Putamen (tissue), 1 donor: ENCODE measurements at places on chromosomes 16 and 17.

- no peak for DNase-seq
Observed at GRCh38 chr17:29032857-29033197, 10.1 kb upstream of the PIPOX start.

DNA sequence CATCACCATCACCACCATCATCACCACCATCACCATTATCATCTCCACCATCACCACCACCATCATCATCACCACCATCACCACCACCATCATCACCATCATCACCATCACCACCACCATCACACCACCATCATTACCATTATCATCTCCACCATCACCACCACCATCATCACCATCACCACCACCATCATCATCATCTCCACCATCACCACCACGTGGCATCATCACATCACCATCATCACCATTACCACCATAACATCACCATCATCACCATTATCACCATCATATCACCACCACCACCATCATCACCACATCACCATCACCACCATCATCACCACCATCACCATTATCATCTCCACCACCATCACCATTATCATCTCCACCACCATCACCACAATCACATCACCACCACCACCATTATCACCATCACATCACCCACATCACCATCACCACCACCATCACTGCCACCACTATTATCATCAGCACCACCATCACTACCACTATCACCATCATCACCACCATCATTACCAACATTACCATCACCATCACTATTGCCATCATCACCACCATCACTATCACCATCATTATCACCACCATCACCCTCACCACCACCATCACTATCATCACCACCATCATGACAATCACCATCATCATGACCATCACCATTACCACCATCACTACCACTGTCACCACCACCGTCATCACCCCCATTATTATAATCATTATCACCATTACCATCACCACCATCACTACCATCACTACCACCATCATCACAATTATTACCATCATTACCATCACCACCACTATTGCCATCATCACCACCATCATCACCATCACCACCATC lies 99.1 kb downstream of the DNAH17 start:
- DNase-seq, result no peak

DNA sequence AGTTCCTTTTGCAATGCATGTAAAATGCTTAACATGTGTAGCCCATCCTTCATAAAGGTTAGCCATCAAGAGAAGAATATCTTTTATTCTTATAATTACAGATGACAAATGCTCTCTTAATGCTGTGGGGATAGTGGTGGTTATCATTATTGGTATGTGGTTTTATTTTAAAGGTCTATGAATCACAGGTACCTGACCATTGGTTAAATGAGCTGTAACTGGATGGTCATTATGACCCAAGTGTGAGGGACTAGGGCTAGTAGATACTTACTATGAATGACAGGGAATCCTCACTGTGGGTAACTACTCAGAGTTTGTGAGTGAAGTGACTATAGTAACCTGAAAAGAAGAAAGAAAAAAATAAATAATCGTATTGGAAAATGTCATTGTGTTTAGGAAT lies 78.8 kb downstream of the CDRT15 start:
- DNase-seq, result no peak

DNA sequence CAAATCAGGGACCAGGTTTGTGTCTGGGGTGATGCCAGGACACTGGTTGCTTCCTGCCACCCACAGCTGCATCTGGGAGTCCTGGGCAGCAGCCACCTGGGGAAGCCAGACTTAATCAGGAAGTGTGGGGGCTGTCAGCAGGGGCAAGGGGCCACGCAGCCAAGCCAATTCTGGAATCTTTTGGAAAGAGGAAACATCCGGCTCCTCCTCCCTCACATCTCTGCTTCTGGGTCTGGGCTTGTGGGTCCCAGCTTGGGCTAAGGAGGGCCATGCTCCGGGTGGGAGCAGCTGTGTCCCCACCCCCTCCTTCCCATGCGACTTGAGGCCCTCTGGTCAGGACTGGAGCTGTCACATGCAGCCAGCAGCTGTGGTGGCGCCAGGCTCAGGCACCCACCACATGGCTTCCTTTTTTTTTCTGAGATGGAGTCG lies 37.0 kb upstream of the CCDC182 start:
- DNase-seq, result no peak

- no peak for DNase-seq
Observed at GRCh38 chr16:23994615-23995014, 158.8 kb downstream of the PRKCB start.

DNA sequence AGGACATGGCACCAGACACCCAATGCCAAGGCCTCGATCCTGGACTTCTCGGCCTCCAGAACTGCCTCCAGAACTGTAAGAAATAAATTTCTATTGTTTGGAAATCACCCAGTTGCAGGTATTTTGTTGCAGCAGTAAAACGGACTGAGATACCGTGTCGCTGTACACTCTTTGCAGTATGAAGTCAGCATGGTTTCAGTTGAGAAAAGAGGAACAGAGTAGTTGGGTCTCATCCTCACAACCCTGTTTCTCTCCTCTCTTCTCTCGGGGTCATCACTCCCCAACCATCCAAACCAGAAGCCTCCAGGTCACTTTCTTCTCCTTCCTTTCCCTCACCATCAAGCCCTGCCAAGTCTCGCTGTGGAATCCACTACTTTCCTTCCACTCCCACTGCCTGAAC lies 77.8 kb downstream of the ADCY9 start:
- DNase-seq, result no peak

- no peak for DNase-seq
Observed at GRCh38 chr17:39664581-39665561, at the start of gene TCAP. Gene TCAP (plus strand): TSS chr17:39665349. CDS start chr17:39665360, 11 bp downstream.

DNA sequence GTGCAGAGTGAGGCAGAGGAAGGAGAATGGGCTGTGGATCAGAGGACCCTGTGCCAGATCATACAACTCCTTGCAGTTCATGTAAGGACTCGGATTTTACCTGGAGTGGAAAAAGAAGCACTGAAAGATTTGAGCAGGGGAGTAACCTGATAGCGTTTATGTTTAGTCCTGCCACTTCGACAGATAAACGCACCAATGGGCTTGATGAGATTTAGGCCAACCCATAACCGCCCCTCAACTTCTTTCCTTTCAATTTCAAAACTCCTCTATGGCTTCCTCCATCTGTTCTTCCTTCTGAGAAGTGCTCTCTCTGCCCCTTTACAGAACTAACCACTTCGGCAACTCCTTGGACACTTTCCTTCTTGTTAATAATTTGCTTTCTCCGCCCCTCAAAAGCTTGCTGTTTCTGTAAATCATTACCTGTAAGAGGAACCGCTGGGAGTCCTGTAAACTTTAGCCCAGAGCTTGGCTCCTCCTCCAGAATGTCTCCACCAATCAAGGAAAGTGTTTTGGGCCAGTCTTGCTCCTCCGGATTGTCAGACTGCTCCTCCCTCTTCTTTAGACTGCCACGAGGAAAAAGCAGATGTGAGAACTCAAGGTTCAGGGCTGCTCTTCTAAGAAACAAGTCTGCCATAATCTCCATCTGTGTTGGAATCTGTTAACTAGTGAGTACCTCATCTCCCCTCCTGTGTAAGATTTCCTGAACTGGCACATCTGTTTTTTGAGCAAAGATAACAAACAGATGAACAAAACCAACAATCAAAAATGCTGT lies at the start of gene ACSM3:
TSS of gene ACSM3 (plus strand) at position 554 of the 772 bp plus-strand sequence. CDS start 6,021 bp downstream, outside the sequence.
- DNase-seq, result no peak

- no peak for DNase-seq
Observed at GRCh38 chr16:27978876-27979275, 84.6 kb downstream of the GSG1L start.

- no peak for DNase-seq
Observed at GRCh38 chr17:36705874-36706731, 104.7 kb downstream of the MRM1 start.

DNA sequence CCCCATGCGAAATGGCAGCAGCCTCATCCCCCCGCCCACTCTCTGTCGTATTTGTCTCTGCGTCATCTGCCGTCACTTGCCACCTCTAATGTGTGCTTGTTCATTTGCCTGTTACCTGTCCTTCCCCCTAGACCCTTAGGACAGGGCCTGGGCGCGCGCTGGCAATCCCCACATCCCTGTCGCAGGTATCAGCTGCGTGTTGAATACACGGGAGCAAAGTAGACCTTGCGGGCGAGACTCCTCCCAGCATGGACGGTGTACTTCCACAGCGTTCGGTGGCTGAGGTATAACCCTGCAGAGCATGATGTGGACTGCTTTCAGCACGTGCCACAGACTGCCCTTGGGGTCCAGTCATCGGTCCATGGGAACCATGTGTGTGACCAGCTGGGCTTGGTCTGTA lies 170.1 kb upstream of the CHMP6 start:
- no peak for DNase-seq

GRCh38 chr17:71505200-71505599 lies 615.6 kb upstream of the SOX9 start:
- DNase-seq, result no peak

DNA sequence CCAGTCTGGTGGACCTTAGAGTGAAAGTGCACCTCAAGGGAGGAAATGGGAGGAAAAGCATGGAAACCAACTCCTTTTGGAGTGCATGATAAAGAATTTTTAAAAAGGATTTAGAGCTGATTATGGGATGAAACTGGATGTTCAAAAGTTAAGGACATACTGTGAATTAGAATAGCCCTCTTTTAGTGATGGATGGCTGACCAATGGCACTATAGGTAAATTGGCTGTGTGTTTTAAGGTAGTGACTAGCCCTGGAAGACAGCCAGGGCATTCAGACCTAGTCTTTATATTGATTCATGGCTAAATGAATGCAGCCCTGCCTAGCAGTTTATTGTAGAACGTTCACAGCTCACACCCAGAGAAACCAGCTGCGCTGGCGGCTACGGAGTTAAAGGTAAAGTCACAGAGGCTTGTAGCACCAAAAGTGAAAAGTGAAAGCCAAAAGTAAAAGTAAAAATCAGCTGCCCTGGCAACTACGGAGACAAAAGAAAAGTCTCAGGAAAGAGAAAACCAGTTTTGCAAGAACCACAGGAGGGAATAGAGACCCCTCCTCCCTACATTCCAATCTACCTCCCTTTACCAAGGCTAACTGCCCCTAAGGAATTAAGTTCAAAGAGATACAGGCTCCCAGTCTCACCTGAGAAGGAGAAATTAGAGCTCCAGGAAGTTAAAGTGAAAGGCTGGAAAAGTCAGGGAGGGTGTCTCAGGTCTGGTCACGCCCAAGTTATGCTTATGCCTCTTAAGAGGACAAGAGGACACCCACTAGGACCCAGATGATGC lies 21.8 kb downstream of the ACSM1 start:
- no peak for DNase-seq
